PC-9 (cell line): ENCODE measurements at places on chromosomes 7 and 10. TPM values are rescaled to one million over a fixed set of nuclear protein-coding genes. Genes with fewer than 3 reads are reported as not detected.

- DNase-seq: no peak
Measured at GRCh38 chr7:73443548-73444255, 10.1 kb downstream of the FZD9 start.

GRCh38 chr10:100739517-100740368 lies 5.6 kb upstream of the PAX2 start:
- DNase-seq: no peak

GRCh38 chr10:71965623-71966022 lies 1.4 kb downstream of the CHST3 start:
- no peak for DNase-seq

DNA sequence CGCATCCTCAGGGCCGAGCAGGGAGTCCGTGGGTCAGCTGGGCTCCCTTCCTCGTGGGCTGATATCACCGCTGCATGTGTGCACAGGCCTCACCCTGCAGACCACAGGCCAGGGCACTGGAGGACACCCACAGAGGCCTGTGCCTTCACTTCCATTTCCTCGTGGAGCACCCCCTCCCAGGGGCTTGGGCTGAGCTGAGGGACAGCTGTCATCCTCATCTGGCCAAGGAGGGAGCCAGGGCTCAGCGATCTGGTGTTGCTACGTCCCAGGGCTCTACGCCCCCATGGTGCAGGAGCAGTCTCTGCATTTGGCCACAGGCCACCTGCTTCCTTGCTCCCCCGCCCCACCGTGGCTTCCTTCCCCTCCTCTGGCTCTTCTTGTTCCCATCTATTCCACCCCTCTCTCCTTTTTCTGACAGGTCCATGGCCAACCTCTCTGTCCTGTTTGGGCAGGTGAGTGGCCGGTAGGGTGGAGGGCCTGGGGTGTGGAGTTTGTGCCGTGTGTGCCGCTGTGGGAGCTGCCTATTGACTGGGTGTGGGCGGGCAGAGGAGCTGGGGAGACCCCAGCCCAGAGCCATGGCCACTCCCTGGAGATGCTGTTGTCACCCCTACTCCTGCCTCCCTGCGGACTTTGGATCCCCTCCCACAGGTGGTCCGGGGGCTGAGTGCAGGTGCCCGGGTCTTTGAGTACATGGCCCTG lies 8.3 kb upstream of the ASIC3 start:
- no peak for DNase-seq

DNA sequence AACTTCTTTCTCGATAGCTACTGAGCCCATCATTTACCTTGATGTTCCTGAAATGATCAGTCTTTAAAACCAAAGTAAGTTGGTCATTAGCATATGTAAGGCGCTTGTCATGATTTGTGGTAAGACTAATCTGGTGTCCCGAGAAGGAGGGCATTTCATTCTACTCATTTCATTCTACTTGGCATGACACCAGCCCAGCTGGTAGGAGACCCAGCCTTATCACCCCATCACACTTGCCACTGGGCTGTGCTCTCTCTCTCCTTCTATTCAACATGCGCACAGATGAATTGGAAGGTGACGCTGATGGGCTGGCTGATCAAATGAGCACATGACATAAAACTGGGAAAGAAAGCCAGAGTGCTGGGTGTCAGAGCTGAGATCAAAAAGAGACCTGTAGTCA lies 65.7 kb downstream of the CRTAC1 start:
- no peak for DNase-seq

DNA sequence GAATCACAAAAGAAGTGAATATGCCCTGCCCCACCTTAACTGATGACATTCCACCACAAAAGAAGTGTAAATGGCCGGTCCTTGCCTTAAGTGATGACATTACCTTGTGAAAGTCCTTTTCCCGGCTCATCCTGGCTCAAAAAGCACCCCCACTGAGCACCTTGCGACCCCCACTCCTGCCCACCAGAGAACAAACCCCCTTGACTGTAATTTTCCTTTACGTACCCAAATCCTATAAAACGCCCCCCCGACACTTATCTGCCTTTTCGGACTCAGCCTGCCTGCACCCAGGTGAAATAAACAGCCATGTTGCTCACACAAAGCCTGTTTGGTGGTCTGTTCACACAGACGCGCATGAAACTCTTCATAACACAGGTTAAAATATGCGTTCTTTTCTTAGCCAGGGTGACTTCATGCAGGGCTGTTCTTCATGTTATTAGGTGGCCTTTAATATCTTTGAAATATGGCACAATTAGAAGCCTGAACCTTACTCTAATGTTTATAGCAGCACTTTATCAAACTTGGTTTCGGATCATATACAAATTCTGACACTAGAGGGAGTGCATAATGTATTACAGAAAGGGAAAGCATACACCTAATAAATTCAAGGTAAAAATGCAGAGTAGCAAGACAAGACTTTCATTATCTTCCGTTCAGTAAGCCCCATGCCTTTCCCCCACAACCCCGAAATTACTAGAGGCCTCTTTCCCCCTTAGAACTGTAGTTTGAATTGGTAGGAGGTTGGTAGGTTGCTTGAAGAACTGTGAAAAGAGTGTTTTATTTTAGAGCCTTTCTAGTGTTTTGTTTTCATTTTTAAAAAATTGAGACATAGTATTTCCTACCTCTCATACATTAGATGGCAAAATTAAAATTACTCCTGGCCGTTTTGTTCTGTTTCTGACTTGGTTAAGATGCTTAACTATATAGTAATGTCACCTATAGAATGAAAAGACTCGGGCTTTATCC lies 117.9 kb downstream of the NPY start:
- DNase-seq: no peak

- no peak for DNase-seq
Measured at GRCh38 chr10:118003126-118003525, 43.6 kb downstream of the RAB11FIP2 start.

GRCh38 chr7:74371381-74372341 lies 82.0 kb upstream of the GTF2IRD1 start:
- DNase-seq: peak; percentile 49

GRCh38 chr7:83149466-83149865 lies 13.2 kb downstream of the PCLO start:
- no peak for DNase-seq

DNA sequence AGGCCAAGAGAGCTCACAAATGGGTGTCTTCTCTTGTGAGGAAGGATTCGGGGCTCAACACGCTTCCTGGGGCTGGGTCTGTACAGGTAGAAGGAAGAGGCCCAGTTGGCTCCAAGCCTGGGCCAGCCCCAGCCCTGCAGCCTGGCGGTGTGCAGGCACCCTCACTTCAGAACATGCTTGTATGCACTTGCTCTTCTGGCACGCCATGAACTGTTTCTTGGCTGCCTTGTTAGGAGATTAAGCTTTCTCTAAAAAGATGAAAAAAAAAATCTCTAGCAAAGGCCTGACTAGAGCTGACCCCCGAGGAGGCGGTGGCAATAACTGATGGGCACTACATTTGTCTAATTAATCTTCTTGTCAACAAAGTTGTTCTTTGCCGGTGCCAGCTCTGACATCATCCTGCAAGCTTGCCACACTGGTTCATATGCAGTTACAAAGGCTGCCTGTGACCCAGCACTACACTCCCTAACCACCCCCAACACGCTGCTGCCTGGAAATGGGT lies 94.7 kb downstream of the WDR11 start:
- no peak for DNase-seq

DNA sequence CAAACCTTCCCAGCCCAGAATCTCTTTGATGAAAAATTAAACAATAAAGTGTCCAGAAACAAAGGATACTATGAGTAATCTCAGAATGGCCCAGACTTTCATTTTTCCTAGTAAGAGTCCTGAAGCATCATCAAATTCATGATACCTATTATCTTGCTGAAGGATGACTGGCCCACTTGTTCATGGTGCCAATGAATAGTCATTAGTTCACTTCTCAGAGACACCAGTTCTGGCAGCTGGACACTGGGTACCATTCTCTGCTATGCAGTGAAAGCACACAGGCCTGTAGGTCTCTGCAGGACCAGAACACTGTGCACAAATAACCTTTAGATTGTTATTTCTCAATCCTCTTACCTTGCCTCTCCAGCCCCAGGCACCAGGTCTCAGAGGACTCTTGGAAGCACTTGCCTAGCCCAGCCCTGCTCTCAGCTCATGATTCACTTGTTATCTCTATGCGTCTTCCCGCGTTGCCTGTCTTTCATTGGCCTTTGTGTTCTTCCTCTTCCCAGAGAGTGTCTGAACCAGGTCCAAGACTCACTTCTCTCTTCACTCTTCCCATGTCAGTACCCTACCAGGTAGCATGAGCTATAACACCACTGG lies 98.1 kb upstream of the AGBL3 start:
- no peak for DNase-seq

GRCh38 chr10:19263262-19263661 lies 214.7 kb downstream of the MALRD1 start:
- no peak for DNase-seq

DNA sequence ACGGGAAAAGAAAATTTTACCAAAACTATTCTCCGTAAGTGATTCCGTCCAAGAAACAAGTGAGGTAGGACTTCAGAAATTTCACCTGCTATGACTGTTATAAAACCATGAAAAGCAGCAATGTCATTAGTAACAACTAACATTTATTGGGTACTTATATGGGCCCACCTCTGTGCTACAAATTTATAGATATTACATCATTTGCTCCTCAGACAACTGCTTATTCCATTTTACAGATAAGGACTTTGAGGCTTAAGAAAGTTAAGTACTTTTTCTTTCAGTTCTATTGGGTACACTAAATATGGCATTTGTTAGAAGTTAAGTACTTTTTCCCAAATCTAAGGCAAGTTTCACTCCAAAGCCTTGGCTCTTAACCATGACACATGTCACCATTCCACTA lies 36.3 kb downstream of the HACD1 start:
- no peak for DNase-seq

DNA sequence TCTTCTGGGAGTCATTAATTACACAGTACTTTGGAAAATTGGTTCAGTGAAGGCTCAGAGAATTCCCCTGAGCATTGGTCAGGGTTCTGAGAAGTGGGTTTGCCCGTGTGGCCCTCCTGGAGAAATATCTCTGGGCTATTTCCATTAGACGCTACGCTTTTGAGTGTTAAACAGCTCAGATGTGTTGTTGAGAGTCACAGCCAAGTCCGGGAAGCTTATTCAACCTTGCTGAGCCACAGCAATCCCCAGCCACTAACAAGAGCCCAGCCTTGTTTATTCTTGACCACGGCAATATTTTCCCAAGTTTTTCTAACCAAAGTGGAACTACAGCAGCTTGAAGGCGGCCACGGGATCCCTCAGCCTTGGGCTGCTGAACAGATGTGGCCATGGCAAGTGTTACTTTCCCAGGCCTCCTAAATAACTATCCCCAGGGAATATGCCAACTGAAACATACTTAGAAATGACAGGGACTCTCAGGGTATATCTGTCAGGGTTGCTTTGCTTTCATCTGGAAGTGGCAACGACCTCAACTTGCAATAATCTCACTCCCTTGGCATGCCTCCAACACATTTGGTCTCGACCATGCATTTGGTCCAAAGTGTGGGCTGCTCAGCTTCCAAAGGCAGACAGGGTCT lies 214.7 kb downstream of the EMX2 start:
- DNase-seq: no peak

- DNase-seq: peak; percentile 88
Measured at GRCh38 chr10:3472287-3473051, 299.9 kb upstream of the PITRM1 start.

- peak; percentile 92 for DNase-seq
Measured at GRCh38 chr10:114520453-114520852, 116.2 kb upstream of the AFAP1L2 start.

DNA sequence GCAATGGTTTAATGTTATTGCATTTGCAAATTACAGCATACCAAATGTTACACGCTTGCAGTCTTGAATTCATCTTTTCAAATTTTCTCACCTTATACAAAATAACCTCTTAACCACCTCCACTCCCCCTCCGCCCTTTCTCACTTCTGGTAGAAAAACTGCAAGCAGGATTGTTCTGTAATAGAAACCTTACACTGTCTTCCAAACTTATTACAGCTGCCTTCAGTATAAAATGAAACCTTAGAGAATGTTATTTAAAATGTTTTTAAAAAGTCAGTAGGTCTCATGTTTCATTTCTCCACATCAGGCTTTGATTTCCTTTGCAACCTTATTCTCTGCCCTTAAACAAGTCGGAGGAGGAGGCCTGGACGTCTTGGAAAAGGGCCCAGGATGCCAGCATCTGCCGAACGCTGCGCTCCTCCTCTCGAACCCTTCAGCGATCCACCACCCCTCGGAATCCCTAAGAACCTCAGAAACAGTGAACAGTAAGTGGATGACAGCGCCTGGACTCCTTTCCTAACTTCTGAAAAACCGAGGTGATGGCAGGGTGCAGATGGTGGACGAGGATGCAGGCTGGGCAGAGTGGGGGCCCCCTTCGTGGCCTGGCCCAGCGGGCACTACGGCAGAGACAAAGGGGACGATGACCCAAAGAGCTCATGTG lies 74.0 kb downstream of the FGFR2 start:
- no peak for DNase-seq

DNA sequence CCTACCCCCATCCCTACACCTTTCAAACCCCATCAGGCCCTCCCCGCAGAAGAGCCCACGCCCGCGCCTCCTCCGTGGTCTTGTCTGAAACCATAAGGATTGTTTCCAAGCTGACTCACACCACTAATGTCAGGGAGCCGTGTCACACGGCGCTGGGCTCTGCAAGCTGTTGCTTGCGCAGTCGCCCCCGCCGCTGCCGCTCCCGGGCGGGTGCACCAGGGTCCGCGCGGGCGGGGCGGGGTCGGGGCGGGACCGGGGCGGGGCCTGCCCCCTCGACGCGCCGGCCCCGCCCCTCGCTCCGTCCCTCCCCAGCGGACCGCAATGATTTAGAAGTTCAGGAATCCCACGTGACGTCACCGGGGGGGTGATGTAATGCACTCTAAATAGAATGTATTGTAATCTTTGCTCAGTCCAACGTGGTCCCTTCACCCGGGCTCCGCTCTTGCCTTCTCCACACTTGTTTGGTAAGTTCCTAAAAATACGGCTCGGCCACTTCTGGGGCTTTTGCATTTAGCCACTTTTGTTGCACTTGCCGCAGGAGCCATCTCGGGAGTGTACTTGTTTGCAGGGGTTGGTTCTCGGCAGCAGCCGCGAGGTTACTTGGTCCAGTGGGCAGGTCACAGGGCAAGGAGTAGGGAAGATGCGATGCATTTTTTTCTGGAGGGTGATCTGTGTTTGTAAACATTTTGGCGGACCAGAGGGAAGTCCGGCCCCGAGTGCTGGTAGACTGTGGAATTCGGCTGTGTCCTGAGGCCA lies 3.2 kb upstream of the CREB5 start:
- peak; percentile 61 for DNase-seq

GRCh38 chr10:130652964-130653578 lies 516.9 kb downstream of the GLRX3 start:
- no peak for DNase-seq

Gene LRRTM3
- not detected in 2 replicates for total RNA-seq

Gene MACC1
- total RNA-seq: 48.4 and 50.8 TPM in 2 replicates

Gene CCDC136
- 7.1 and 9.8 TPM in 2 replicates for total RNA-seq

Gene DRGX
- total RNA-seq: not detected in 2 replicates

Gene ITGA8
- not detected in 2 replicates for total RNA-seq

Gene SLC13A1
- not detected in 2 replicates for total RNA-seq

Gene FAM20C
- total RNA-seq: 31.0 and 34.0 TPM in 2 replicates

Gene NAT16
- not detected in 2 replicates for total RNA-seq

Gene HOXA13
- 0.35 and 0.40 TPM in 2 replicates for total RNA-seq

Gene KCNMA1
- total RNA-seq: 0.68 and 0.70 TPM in 2 replicates

Gene ZFAND4
- 3.5 and 4.4 TPM in 2 replicates for total RNA-seq

Gene IFIT3
- total RNA-seq: 6.2 and 7.2 TPM in 2 replicates

Gene SPDYE1
- total RNA-seq: not detected in 2 replicates
